HL-60 (cell line): ENCODE measurements at places on chromosomes 4 and X.

GRCh38 chrX:103431316-103431715 is 55.0 kb downstream of the BEX3 start:
- no peak for DNase-seq

GRCh38 chr4:126604268-126604867 is 1028.4 kb upstream of the INTU start:
- peak; percentile 3 for DNase-seq

- no peak for DNase-seq
These were observed 775.4 kb downstream of the STPG2 start for GRCh38 chr4:97367878-97368277.

DNA sequence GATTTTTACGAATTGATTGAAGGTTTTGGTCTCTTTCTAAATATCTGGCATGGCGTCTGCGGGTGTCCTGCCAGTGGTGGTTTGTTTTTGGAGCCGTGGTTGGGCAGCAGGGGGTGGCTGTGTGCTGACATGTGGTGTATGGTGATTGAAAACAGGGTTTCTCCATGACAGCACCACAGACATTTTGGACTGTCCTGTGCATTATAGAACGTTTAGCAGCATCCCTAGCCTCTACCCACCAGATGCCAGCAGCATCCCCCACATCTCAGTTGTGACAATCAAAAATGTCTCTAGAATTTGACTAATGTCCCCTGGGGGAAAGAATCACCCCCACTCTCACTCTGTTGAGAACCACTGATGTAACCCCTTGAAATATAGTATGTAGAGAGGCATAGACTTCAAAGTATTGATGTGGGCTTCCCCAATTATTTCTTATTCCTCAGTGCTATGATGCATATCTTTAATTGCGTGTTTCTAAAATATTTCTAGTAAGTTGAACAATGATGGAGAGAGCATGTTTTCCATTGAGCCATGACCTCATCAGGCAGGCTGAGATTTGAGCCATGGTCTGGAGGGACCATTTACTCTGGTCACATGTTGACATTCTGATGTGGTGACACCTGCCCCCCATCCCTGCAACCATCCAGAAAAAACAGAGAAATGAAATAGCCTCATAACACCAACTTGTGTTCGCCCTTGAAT is 77.4 kb upstream of the MID1 start:
- no peak for DNase-seq

DNA sequence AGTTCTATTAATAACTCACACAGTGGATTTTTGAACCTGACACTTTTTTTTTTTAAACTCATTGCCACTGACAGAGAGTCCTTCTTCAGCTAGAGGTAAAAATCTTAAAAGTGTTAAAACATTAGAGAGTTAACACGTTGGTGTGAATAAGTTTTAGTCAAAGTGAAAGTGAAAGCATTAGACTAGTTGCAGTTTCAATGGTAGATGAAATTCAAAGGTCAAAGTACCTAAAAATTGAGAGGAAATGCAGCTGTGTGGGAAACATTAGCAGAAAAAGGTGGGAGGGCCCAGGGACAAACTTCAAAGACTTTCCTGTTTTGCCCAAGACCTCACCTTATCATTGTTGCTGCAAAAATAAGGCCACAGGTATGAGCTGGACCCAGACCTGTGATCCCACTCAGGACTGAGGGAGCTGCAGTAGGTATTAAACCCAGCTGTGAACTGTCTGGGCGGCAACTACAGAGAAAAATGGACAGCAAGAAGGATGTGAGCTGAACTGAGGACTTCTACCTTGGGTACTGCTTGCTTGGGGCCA is 17.6 kb upstream of the GABRA4 start:
- DNase-seq = no peak

DNA sequence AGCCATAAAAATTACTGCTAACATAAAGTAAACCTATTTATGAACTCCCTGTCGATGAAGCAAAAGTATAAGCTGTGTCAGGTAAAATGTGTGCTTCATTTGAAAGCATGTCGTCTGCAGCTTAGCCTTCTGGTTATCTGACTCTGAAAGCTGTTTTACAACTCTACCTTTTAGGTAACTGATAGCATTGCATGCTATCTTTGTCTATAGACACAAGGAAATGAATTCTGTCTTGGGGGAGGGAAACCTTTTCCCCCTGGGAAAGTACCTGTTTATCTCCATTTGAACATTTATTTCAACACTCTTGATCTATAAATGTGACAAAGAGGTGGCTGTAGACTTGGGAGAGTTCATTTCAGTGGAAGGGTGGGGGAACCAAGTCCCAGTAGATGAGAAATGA is 51.4 kb downstream of the RAB40A start:
- no peak for DNase-seq

DNA sequence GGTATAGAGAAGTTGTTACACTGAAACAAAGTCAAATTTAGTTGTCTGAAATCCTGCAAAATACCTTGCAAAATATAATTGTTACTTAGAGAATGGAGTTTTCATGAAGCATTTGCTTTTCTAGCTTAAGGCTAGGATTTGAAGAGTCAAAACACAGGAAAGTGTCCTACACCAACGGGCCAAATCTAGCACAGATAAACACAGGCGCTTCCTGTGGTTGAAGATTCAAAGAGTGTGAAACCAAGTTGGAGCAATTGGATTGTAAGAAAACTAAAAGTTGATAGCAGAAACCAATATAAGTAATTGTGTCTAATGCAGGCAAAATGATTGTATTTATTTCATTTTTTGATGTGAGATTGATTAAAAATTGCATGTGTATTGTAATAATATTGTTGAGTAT is 2002.5 kb upstream of the TENM3 start:
- no peak for DNase-seq

- DNase-seq = no peak
These were observed 20.5 kb downstream of the AKAP4 start for GRCh38 chrX:50180073-50180940.

- no peak for DNase-seq
These were observed 94.1 kb upstream of the GPR34 start for GRCh38 chrX:41594634-41595033.

- DNase-seq = no peak
These were observed 208.1 kb upstream of the ADGRL3 start for GRCh38 chr4:60992037-60992436.

DNA sequence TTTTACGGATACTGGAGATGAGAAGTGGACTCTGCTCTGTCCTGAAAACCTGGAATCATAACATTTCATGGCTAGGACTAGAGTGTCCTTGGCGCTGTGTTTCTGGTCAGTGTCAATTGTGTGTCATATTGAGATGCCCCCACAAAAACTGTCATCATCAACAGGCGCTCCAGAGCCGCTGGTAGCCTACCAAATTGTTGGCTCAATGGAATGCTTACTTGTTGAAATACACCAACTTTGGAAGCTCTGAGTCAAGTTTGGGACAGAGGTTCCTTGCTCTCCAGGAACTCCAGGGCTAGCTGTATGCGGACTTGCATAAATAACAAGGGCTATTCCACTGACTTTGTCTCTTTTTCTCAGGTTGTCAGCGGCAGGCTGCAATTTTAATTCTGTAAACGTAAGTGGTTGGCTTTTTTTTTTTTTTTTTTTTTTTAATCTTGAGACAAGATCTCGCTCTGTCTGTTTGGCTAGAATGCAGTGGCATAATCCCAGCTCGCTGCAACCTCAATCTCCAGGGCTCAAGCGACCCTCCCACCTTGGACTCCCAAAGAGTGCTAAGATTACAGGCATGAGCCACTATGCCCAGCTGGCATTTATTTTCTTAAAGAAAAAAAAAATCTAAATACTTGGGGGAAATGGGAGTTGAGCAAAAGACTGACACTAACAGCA is 871 bp upstream of the HPGD start:
- DNase-seq = no peak

- no peak for DNase-seq
These were observed 195.4 kb upstream of the ADGRL3 start for GRCh38 chr4:61004651-61005170.

DNA sequence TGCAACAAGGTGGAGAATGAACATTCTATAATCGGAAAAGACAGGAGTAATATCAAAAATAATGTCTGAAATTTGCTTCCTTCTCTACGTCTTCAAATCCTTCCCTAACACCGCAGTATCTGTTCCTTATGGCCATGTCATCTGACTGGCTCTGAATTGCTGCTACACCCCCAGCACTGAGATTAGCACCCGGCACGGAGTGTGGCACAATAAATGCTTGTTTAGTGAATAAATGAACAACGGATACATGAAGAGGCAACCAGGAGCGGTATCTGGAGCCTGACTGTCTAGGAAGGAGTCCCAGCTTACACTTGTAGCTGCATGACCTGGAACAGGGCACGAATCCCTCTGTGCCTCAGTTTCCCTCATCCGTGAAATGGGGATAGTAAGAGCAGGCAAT is 164.3 kb downstream of the AFAP1 start:
- DNase-seq = no peak

GRCh38 chrX:49829016-49829415 is at the start of gene PAGE4:
TSS of gene PAGE4 (plus strand) at chrX:49829303. CDS start at chrX:49830429, 1,126 bp downstream.
- DNase-seq = no peak

DNA sequence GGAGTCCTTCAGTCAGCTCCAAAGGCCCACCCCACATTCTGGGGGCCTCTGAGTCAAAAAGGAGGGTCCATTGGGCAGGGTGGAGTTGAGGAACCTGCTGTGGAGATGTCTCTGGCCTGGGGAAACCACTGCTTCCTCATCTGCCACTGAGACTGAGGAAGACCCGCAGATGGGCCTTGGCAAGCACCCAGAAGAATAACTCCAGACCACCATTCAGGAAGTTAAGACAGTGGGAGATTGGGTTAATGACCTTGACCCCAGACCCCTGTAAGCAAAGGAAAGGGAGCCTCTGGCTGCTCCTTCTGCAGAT is 8.1 kb upstream of the HSD17B10 start:
- DNase-seq = peak; percentile 81

- no peak for DNase-seq
These were observed 236.0 kb upstream of the SLIT2 start for GRCh38 chr4:20015636-20016224.

GRCh38 chr4:27272217-27272616 is 411.6 kb downstream of the STIM2 start:
- DNase-seq = no peak

DNA sequence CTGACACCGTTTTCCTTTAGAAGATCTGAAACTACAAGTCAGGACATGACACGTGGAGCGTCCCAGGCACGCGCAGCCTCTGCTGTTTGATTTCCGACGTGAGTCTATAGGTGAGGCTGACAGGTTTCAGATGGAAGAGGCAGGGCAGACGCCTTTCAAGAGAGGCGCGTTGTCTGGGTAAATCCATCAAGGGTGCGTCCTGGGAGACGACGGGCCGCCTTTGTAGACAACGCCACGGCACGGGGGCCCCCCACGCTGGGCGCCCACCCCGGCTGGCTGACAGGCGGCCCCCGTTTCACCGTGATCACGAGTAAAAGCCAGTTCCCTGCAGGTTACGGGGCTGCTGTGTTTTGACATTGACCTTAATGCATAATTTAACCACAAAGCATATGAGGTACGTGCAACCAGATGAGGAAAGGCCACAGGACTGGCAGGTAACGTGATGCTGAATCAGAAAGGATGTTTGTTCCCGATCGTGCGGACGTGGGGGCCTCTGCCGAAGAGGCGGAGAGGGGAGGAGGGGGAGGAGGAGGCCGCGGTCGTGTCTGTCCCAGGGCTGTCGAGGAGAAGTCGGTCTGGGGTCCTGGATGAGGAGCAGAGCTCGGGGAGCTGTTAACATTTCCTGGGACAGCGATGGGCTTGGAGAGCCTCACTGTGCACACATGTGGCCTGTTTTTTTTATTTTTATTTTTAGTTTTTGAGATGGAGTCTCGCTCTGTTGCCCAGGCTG is 51.1 kb upstream of the PPP2R3B start:
- DNase-seq = no peak

- DNase-seq = no peak
These were observed 6.5 kb upstream of the TSPAN5 start for GRCh38 chr4:98664959-98665358.

DNA sequence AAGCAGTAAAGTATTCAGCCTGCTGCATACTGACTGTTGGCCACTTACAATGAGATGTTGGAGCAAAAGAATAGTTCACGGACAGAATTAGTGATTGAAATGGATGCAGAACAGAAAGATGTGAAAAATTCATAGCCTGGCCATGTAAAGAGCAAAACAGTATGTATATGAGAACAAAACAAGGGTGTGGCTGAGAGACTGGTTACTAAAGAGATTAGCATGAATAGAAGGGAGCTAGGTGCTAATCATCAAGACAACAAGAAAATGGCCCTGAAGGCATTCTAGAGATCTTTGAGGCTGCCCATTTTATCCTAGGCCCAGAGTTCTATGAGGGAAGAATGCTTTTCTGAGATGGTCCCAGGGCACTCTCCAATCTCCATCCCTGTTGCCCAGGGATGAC is 208.5 kb downstream of the ARHGEF9 start:
- DNase-seq = no peak

DNA sequence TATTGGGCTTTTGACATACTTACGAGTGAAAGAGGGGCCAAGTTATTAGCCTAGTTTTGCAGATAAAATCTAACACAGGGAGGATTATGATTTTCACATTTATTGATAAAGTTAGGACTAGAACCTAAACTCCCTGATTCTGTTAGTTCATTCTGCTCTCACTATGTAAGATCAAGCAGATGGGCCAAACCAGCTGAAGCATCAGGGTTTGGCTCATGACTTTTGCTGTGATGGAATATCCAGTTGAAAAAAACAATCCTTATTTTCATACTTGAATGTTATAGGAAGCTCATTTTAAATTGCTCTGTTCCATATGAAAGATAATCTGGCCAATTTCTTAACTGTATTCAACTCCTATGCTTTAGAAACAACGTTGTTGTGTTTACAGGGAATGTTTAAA is 21.2 kb downstream of the SPRY1 start:
- DNase-seq = no peak

DNA sequence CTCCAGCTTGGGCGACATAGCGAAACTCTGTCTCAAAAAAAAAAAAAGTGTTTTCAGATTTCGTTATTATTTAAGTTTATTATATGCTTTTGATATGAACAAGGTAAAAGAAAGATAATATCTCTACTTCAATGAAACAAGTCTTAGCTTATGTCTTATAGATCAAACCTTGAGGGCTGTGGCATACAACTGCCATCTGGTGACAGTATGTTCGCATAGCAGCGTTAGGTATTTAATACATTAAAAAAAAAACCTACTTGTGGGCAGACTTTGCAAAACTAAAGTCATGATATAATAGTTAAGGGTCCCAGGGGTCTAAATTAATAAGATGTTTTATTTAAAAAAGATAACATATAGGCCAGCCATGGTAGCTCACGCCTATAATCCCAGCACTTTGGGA is 161.2 kb upstream of the AMOT start:
- DNase-seq = no peak

DNA sequence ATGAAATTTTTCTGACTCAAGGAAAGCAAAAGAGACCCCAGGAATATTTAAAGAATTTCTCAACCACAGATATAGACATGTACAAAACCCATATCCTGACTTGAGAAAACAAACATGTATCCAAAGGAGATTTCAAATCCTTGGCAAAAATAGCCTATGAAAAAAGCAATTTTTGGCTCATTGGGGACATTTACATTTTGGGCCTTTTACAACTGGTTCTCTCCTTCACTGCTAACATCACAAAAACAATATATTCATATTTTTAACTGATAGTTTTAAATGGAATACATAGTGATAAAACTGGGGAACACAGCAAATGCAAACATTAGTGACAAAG is 65.0 kb downstream of the SH3RF1 start:
- DNase-seq = no peak

- DNase-seq = peak; percentile 74
These were observed 63.8 kb upstream of the STS start for GRCh38 chrX:7083468-7084396.
